Activated CD4-positive, alpha-beta T cell treated with anti-CD3 and anti-CD28 coated beads, Interleukin-10, Interleukin-2, amounts not matched to agents 100 ng/mL and 50 ng/mL, durations not matched to agents 16 hours and 8 hours (primary cell): ENCODE measurements at places on chromosomes 6 and 20.

DNA sequence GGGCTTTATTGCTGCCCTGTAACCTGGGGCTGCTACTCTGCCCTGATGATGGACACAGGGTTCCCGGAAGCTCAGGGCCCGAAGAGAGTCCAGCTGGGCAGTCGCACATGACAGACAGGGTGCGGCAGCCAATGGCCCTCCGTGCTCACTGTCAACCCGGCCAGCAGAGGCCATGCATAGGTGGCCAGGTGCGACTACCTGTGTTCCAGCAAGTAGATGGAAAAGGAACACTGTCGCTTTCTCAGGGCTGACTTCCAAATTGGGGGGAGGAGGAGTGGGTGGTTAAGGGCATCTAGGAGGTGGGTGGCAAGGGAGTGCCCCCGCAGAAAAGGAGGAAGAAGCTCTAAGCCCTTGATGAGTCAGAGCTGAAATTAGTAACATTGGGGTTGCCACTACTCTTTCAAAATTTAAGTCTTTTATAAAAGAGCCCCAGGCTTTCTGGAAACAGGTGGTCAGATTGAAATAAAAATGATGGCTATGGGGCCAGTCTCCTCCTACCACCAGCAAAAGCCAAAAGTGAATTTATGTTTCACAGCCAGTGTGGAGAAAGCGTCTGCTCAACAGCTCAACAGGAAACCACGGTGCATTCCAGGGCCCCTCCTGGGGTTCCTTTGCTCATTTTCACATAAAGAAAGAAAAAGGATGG is 2.3 kb upstream of the RAMACL start:
- peak; percentile 3 for DNase-seq

GRCh38 chr6:99611148-99611547 is 4.5 kb downstream of the PRDM13 start:
- DNase-seq, result peak; percentile 73

DNA sequence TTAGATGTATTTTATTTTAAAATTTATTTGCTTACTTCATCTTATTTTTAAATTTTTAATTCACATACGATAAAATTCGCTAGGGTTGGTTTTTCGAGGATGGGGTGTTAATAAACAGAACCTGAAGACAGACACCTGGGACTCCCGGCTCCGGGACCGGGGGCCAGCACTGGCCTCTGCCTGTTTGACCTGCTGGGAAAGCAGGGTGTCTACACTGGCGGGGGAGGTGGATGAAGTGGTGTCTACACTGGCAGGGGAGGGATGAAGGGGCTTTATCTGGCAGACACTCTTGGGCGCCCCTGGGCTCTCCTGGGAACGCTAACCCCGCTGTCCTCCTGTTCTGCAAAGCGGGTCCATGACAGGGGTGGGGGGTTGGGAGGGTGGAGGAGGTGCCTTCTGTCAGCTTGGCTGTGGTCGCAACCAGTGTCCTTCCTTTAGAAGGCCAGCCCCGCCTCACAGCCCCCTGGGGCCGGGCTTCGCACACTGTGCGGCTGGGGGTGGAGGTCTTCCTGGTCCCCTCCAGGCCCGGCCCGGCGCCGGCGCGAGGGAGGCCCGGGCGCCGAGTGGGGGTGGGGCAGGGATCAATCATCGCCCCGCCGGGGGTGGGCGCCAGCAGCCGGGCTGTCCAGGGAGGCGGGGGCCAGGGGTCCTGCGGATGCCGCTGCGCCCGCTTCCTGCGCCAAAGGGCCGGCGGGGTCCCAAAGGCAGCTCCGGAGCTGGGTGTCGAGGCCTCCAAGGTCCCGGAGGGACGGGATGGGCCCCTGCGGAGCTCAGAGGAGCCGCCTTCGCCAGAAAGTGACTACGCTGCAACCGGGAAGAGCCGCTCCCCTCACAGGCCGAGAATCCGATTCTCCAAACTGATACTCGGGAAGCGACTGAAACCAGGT is 1.8 kb downstream of the GATA5 start:
- DNase-seq, result no peak

GRCh38 chr6:29909985-29910384 is 32.3 kb upstream of the HLA-A start:
- DNase-seq, result no peak

DNA sequence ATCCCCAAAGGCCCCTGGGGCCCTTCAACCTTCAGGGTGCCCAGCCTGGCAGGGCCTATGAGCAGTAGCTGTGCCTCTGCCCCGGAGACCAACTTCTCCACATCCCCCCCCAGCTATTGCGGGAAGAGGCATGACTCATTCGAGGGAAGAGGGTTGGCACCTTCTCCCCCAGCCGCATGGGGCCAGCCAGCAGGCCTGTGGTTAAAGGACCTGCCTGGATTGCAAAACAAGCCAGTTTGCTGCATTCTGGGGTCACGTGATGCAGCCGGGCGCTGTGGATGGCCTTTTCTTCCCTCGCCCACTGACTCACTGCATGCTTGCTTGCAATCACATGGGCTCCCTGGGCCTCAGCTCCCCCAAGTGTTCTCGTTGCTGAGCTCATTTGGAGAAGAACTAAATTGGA is 182.5 kb downstream of the MAFB start:
- DNase-seq, result peak; percentile 85

DNA sequence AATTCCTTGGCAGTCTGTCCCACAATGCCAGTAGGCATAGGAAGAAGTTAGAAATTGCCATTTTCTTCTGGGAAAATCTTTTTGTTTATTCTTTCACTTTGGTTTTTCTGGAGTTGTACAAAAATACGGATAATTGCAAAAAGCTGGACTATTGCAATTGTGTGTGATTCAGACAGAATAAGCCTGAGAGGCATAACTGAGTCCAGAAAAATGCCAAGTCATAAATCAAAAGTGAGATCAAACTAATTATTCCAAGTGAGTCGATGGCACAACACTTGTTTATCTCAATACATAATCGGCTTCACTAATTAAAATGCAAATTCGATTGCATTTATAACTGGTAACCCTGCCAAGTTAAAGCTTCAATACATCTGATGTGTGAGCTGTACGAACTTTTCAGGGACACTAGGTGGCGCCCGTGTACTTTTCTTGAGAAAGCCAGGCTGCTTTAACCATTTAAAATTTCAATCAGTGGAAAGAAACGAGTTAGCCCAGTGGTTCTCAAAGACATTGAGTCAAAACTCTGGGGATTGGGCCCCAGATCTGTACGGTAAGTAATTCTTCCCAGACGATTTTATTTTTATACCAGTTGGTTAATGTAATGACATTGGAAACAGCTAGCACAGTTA is 102.6 kb downstream of the LAMP5 start:
- DNase-seq, result peak; percentile 60

- no peak for DNase-seq
These were observed 70.5 kb upstream of the HMGN3 start for GRCh38 chr6:79305020-79305419.

- DNase-seq, result no peak
These were observed 8.8 kb upstream of the BTN3A3 start for GRCh38 chr6:26431258-26432172.

DNA sequence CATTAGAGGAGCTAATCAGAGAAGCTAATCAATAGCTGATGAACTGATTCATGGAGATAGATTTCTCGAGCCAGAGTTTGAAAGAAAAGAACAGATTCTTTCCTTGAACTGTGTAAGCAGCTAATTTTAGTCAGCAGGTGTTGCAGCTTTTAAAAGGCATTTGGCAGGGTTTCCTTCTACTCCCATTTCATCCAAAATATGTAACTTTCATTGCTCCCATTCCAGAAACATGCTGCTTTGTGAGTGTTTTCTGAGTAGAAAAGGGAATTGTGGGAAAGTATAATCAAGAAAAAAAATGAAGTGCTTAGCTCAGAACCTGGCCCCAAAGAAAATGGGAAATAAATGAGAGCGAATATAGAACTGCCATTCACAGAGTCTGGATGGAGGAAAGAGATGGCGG is 20.8 kb downstream of the SLC35F1 start:
- DNase-seq, result no peak

- DNase-seq, result no peak
These were observed 112.1 kb downstream of the DLL1 start for GRCh38 chr6:170178561-170179477.

- DNase-seq, result no peak
These were observed 74.7 kb downstream of the SOBP start for GRCh38 chr6:107564589-107564951.

DNA sequence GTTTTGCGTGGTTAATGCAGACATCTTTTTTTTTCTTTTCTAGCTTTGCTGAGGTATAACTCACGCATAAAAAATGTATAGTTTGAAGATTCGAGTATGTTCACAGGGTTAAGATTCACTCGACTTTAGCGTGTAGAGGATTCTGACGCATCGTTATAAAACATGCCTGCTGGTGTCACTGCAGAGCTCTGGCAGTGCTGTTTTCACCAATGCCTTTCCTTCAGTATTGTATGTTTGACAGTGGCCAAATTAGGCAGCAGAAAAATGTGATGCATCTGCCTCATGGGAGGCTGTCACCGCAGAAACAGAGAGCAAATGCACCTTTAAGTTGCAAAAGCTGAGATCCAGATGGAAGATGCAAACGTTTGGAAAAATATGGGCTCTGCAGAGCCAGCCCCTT is 18.0 kb upstream of the SIRPB2 start:
- peak; percentile 30 for DNase-seq

DNA sequence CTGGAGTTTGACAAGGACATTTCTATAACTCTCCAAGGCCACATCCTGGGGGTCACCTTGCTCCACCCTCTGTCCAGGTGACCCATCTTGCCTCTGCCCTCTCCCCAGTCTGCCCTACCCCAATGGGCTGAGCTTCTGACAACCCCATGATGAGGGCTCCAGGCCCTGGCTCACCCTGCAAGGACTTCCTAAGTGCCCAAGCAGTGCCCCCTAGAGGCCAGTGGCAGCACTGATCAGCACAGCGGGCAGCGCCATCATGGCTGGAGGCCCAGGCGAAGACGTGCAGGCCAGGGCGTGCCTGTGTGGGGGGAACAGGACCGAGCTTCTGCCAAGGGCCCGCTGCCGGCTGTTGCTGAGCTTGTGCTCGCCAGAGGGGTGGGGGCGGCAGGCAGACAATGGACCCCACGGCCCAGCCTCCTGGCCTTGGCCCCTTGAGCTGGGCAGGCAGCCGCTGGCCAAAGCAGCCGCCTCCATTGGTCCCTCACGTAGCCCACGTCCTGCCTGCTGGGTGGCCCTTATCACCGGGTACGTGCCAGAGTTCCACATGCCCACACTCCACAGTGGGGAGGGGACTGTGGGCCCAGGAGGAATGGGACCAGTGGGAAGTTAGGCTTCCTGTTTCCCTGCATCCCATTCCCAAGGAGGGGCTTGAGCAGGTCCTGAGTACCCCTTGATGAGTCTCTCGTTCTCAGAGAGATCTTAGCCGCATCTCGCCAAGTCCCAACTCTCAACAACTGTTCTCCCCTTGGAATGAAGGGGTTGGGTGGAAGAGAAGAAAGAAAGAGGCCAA is 64.3 kb downstream of the MRPL14 start:
- peak; percentile 69 for DNase-seq

GRCh38 chr20:57126481-57127092 is 139.9 kb downstream of the BMP7 start:
- no peak for DNase-seq

GRCh38 chr6:19153270-19153980 is 683.7 kb upstream of the ID4 start:
- DNase-seq, result no peak

GRCh38 chr20:18796282-18796833 is 17.2 kb upstream of the SCP2D1 start:
- peak; percentile 40 for DNase-seq

DNA sequence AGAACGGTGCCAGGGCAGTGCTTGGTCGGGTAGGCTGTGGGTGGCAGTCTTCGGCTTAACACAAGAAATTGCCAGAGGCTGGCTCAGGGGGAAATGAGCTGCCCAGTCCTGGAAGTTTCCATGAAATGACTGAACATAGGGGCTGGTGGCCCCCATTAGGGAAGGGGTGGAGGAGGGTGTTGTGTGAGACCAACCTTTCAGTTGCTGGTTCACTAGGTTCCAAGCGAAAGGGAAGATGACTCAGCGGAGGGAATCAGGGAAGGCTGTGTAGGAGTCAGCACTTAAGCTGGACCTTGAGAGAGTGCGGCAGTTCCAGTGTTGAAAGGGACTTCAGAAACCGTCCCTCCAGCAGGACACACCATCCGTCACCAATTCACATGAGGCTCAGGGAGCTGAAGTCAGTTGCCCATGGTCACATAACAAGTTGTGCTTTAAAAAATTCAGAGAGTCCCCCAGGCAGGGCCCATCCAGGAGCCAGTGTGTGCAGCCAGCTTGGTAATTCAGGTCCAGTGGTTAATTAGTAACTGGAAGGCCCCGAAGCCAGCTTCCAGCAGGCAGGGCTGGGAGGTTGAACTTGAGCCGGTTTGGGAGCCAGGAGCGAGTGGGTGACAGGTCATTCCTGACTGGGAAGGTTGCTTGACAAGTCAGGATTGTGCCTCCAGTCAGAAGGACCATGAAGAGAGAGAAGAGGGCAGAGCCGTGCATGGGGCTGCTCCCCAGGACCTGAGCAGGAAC is at the start of gene SGK2:
Gene SGK2 (plus strand): TSS at position 616 of the 735 bp plus-strand sequence. CDS start 7,469 bp downstream, outside the sequence.
- no peak for DNase-seq

- DNase-seq, result no peak
These were observed 4.4 kb upstream of the TMEM14A start for GRCh38 chr6:52666523-52666922.

DNA sequence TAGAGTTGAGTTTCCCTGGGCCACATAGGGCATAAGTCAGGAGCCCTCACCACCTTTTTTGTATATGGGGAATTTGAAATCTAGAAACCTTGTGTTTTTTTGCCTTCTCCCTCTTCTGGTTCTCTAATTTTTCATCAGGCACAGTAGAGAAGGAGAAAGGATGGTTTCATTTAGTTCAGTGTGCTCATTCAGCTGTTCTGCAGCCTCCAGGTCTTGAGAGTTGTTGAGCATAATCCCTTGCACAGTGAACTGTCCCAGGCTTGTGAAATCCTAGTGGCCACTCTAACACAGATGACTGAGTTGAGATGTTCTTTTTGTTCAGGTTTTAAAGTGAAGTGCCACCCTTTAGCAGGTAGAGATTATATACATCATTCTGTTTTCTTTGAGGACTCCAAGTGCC is 183.5 kb downstream of the CDKAL1 start:
- DNase-seq, result no peak

DNA sequence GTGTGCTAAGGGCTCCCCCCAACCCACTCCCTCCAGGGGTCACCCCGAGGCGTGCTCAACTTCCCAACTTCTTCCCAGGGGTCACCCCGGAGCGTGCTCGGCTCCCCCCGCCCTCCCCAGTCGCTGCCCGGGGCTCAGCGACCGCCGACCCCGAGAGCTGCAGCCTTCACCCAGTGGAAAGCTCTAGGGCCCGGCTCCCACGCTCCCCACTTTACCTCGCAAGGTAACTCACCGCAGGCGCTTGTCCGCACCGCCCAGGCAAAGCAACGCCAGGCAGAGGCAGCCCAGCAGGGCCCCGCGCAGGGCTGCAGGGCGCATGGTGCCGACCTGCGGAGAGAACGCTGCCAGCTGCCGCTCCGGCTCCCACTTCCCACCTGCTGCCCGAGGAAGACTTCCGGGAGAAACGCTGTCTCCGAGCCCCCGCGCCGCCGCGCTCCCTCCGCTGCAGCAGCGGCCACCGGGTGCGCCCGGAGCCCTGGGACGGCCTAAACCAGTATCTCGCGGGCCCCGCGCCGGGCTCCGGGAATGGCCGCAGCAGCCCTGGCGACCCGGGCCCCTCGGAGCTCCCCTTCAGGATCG is 396 bp downstream of the RNASET2 start:
- DNase-seq, result no peak

GRCh38 chr6:160161647-160161986 is 40.0 kb downstream of the SLC22A1 start:
- no peak for DNase-seq
